ENCODE measurements at places on chromosomes 5 and 9.

- H3K27me3 ChIP-seq: peaks cover 23% of the 10 kb centered on the region
- peak overlapping the region; percentile 36 for H3K4me3 ChIP-seq
- H3K36me3 ChIP-seq: no peaks in the 10 kb centered on the region
- no peak overlapping the region for H3K27ac ChIP-seq
These were observed 815 bp downstream of the PDZD2 start for GRCh38 chr5:31639481-31640411.

DNA sequence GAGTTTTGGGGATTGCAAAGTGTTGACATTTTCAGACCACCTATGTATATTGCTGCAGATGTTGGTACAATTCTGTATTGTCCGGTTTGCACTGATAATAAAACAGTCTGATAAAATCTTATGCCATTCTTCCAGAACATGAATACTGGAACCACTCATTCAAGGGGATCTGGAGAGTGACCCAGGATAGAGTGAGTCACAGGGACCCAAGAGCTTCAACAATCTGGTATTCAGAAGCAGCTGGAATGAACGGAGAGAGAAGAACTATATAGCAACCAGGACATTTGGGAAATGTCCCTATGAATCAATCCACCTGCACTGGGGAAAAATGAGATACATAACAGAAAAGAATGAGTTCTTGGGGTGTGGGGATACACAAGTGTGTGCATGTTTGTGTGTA, 73.3 kb downstream of the SH3TC2 start:
- no peak for DNase-seq
- no peaks in the 10 kb centered on the region for H3K4me1 ChIP-seq
- no peak overlapping the region for H3K4me3 ChIP-seq

GRCh38 chr5:102627315-102627714, 127.8 kb upstream of the PAM start:
- H3K27ac ChIP-seq: no peak overlapping the region
- peaks cover 8% of the 10 kb centered on the region for H3K27me3 ChIP-seq
- no peaks in the 10 kb centered on the region for H3K4me1 ChIP-seq
- no peaks in the 10 kb centered on the region for H3K36me3 ChIP-seq

DNA sequence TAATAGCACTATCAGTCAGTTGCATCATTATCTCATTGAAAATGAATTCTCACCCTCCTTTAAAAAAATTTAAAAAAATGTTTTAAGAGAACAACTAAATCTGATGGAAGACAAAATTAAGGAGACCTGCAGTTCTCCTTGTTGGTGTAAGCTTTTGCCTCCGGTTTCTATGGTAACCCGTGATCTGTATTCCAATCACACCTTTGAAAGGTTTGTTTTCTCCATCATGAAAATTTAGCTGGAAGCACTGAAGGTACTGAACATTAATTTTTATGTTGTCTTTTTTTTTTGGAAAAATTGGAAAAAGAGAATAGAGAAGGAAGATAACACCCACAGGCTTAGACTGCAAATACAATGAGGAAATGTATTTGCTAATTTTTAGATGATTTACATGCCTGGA, 2.5 kb upstream of the BASP1 start:
- peaks cover 3% of the 10 kb centered on the region for H3K4me1 ChIP-seq
- no peaks in the 10 kb centered on the region for H3K36me3 ChIP-seq
- no peak overlapping the region for H3K4me3 ChIP-seq
- peaks cover 44% of the 10 kb centered on the region for H3K27me3 ChIP-seq

DNA sequence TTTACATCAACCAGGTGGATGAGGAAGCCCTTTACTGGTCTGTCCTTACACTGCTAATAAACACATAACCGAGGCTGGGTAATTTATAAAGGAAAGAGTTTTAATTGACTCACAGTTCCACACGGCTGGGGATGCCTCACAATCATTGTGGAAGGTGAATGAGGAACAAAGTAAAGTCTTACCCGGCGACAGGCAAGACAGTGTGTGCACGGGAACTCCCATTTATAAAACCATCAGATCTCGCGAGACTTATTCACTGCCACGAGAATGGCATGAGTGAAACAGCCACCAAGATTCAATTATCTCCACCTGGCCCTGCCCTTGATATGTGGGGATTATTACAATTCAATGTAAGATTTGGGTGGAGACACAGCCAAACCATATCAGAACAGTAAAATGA, 67.3 kb upstream of the GRAMD2B start:
- peaks cover 17% of the 10 kb centered on the region for H3K4me1 ChIP-seq
- H3K4me3 ChIP-seq: no peak overlapping the region
- H3K27ac ChIP-seq: no peak overlapping the region
- H3K27me3 ChIP-seq: peaks cover 7% of the 10 kb centered on the region

GRCh38 chr5:82584631-82585030, 306.5 kb upstream of the RPS23 start:
- H3K27me3 ChIP-seq: peaks cover 7% of the 10 kb centered on the region
- no peaks in the 10 kb centered on the region for H3K4me1 ChIP-seq
- no peaks in the 10 kb centered on the region for H3K36me3 ChIP-seq

DNA sequence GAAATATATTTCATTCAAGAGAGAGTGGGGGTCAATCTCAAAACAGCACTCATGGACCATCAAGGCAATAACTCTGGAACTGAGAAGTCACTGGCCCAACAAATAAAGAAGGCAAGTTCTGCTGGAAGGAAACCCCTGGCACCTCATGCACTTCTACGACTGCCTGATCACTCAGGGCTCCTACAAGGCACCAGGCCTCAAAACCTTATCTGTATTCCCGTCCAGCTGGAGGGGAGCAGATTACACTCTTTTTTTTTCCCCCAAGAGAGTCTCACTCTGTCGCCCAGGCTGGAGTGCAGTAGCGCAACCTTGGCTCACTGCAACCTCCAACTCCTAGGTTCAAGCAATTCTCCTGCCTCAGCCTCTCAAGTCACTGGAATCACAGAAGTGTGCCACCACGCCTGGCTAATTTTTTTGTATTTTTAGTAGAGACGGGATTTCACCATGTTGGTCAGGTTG, 49.9 kb downstream of the P4HA2 start:
- H3K4me3 ChIP-seq: no peak overlapping the region
- H3K4me1 ChIP-seq: peaks cover 33% of the 10 kb centered on the region
- H3K36me3 ChIP-seq: no peaks in the 10 kb centered on the region
- peaks cover 4% of the 10 kb centered on the region for H3K27me3 ChIP-seq
- H3K27ac ChIP-seq: peak overlapping the region; percentile 8
- DNase-seq: no peak

GRCh38 chr9:109815366-109815947, 35.5 kb downstream of the PALM2AKAP2 start:
- H3K27ac ChIP-seq: no peak overlapping the region
- H3K4me1 ChIP-seq: no peaks in the 10 kb centered on the region
- no peak overlapping the region for H3K4me3 ChIP-seq
- H3K27me3 ChIP-seq: peaks cover 7% of the 10 kb centered on the region

- no peak for DNase-seq
- no peaks in the 10 kb centered on the region for H3K36me3 ChIP-seq
- H3K4me3 ChIP-seq: no peak overlapping the region
- H3K4me1 ChIP-seq: no peaks in the 10 kb centered on the region
- no peak overlapping the region for H3K27ac ChIP-seq
These were observed 560.0 kb downstream of the BRINP1 start for GRCh38 chr9:118809160-118809625.

GRCh38 chr9:87668222-87668621, 57.7 kb upstream of the CTSL start:
- no peaks in the 10 kb centered on the region for H3K36me3 ChIP-seq
- no peak overlapping the region for H3K27ac ChIP-seq
- no peak for DNase-seq
- no peaks in the 10 kb centered on the region for H3K27me3 ChIP-seq
- no peak overlapping the region for H3K4me3 ChIP-seq
